ENCODE measurements at places on chromosomes 16 and 17.

GRCh38 chr17:17343160-17343735 lies 40.1 kb downstream of the NT5M start:
- DNase-seq: no peak

- DNase-seq: no peak
Observed at GRCh38 chr16:53991754-53992378, 287.9 kb downstream of the FTO start.

DNA sequence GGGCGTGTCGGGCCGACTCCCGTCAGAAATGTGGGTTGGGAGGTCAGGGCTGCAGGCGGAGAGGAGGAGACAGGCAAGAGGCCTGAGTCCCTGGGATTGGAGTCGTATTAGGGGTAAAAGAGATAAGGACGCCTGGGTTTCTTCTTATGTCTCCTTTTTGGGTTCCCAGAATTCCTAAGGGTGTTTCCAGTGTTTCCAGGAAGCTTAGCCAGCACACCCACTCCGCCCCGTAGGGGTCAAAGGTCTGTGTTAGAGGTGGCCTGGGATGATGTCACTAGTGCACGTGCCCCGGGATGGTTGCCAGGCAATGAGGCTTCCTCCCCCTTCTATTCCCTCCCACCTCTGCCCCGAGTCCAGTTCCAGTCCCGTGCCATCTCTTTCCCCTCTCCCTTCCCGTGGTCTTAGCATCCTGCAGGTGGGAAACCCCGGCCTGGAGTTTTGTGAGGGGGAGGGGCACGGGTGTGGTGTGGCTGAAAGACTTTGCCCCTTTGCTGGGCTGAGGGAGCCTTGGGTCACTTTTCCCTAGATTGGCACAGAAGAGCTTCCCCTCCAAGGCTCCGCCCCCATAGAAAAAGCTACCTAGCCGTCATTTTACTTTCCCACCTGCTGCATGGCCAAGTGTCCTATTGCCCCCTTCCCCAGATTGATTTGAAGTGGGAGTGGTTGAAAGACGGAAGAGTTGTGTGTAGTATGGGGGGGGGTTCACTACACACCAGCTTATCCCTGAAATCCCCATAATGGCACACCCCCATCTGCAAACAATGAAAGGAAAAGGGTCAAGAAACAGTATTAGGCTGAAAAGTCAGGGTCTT lies 2.8 kb downstream of the KDM6B start:
- DNase-seq: peak; percentile 53

GRCh38 chr16:81996664-81997509 lies 14.4 kb downstream of the SDR42E1 start:
- no peak for DNase-seq

DNA sequence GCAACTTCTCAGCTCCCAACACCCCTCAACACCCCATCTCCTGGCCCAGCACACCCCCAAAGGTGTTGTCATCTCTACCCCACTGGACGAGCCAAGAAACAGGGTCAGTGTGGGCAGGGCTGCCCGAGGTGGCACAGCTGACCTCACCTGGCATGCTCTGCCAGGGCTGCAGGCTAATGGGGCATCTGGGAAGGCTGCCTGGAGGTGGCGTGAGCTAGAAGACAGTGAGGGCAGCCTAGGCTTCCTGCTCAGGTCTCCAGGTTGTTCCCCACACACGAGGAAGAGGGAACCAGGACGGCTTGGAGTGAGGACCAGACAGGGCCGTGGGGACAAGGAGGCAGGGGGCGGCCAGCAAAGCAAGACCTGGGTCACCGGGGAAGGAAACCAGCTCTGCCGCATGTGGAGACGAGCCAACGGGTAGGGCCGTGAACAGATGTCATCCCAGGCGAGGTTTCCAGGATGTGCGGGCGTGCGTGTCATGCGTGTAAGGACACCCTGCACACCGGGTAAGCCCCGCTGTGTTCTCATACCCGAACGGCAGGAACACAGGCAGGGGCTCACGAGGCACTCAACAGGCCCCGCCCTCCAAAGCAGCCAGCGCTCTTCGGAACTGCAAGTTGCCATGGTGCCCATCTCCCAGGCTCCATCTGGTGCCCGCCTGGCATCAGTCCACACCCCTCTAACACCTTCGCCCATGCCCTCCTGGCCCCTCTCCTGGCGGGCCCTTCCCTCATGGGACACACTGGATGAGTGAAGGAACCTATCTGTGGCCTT lies 29.6 kb upstream of the PVALEF start:
- DNase-seq: peak; percentile 79

GRCh38 chr17:74393346-74393942 lies 26.1 kb downstream of the GPR142 start:
- DNase-seq: peak; percentile 47

DNA sequence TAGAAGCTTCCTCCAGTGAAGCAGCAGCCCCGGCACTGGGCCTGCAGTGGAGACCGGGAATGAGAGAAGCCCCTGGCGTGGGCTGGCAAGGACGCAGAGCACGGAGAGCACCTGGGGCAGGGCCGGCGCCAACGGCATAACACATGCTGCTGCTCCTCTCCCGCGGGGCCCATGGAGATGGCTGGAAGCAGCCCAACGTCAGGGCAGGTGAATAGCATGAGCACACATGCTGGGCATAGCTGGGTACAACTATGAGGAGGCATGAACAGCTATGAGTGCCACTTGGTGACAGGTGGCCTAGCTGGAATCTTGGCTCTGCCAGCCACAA lies 46.4 kb downstream of the IRF8 start:
- no peak for DNase-seq

DNA sequence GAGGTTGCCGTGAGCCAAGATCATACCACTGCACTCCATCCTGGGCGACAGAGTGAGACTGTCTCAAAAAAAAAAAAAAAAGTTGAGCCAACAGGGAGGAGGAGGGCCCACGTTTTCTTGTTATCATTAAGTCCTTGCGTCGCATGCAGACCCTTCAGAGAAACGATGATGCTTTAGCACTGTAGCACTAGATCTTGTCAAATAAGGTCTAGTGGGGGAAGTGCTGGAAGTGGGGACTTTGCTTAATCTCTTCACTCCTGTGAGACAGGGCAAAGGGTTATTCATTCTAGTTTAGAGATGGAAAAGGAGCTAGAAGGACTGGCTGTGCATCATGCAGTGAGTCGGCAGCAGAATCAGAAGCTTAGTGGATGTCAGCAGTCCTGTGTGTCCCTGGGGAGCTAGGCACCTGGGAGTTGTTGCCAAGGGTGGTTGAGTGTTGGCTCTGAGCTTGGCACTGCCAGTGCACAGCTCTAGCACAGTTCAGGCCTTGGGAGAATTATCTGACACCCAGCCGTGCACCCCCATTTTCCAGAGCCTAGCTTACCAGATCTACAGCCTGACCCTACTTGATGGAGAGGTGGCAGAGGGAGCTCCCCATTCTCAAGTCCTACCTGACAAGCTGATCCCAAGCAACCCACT lies 33.4 kb upstream of the TBX2 start:
- no peak for DNase-seq

- DNase-seq: no peak
Observed at GRCh38 chr16:84153660-84154214, 8.6 kb downstream of the DNAAF1 start.

DNA sequence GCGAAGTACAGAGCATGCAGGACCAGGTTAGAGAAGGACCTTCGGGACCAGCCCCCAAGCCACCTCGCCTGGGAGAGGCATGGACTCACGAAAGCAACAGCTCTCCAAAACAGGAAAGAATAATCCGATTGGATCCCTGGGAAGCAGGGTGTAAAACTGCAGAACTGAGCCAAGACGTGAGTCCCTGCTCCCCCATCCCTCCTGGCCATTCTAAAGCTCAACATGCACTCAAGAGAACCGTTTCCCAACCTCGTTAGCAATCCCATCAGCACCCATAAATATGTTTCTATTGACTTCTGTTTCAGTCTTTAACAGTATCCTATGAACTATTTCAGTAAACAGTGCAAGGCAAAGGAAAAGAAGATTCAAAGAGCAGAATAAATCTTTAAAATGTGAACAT lies 167.0 kb downstream of the COPRS start:
- DNase-seq: no peak

- peak; percentile 39 for DNase-seq
Observed at GRCh38 chr16:89504091-89504490, 4.1 kb upstream of the SPG7 start.

GRCh38 chr17:67157732-67158639 lies 87.0 kb downstream of the HELZ start:
- no peak for DNase-seq

GRCh38 chr17:30405161-30405560 lies 26.4 kb downstream of the CPD start:
- DNase-seq: no peak

DNA sequence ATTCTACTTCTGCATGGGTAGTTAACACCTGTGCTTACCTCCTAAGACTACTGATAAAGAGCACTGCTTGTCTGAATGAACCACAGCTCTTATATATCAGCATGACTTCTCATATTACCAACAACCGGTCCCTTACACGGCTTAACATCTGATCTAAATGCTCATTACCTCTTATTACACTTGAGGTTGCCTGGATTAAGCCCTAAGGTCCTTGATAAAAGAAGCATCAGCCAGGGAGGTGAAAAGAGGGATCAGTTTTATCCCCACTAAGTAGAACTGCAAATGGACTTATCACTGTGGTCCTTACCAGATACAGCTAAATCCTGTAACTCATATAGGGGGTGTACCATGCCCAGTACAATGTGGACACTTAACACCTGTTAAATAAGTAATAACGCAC lies 8.2 kb upstream of the RSKR start:
- no peak for DNase-seq

- no peak for DNase-seq
Observed at GRCh38 chr16:94918-95265, 16.9 kb downstream of the MPG start.

- no peak for DNase-seq
Observed at GRCh38 chr17:17509601-17510425, 13.6 kb upstream of the RASD1 start.

Data from dorsolateral prefrontal cortex (tissue), 122 donors.